ENCODE measurements at places on chromosomes 16 and 17.
A peak's percentile ranks its signal among the peaks of the same experiment; 100 is the strongest.

GRCh38 chr17:46772475-46773220 is 45.8 kb downstream of the WNT3 start:
- DNase-seq: peak; percentile 70

- DNase-seq: no peak
Observed at GRCh38 chr17:81400154-81400977, 5.1 kb downstream of the BAHCC1 start.

GRCh38 chr17:75073618-75074047 is 14.1 kb upstream of the SLC16A5 start:
- DNase-seq: no peak

DNA sequence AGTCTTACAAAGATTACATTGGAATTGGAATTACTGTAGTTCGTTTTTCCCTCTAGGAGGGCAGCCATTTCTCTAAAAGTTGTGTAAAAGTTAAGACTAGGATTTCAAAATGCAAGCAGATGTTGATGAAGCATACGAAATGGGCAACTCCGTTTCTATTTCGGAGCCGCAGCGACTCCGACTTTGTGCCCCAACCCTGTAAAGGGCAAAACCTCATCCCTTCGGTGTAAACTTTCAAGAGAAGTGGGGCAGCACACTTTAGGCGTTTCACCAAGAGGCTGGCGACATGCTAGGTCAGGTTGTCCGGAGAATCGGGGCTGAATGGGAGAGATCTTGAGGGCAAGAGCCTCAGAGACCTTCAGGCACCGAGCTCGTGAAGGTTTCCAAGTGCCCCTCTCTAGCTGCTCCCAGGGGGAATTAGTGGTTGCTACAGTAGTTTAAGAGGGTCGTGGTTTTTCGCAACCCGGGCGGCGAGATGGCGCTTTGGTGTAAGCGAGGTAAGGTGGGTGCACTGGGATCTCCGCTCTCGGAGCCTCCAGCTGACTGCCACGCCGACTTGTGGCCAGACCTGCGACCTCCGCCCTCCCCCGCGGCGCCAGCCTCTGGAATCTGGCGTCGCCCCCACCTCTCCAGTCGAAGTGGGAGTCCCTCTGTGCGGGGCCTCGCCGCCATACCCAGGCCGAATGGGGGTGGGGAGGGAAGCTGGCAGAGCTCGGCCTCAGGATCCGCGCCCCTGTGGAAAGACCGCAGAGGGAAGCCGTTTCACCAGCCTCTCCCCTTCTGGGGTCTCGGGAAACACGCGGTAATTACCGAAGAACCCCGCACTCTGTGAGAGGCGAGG is 1.0 kb upstream of the HEXIM2 start:
- DNase-seq: peak; percentile 86

GRCh38 chr16:69618721-69619120 is 53.0 kb downstream of the NFAT5 start:
- no peak for DNase-seq

- no peak for DNase-seq
Observed at GRCh38 chr17:55694286-55694910, 28.3 kb downstream of the TMEM100 start.

DNA sequence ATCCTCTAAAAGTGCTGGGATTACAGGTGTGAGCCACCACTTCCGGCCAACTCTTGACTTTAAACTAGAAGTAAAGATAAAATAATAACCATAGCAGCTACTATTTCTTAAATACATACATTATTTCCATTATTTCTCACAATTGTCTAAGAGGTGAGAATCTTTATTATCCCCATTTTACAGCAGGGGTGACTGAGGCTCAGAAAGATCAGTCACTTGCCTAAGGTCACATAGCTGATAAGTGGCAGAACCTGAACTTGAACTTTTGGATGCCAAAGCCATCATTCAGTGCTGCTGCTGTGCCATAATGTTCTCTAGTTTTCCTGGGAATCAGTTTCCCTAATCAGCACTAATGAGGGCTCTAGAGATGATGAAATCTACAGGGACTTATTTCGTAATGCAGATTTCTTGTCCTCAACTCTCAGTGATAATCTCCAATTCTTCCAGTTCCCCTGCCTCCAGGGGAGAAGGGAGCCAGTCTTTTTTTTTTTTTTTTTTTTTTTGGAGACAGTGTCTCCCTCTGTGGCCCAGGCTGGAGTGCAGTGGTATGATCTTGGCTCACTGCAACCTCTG is 25.2 kb upstream of the GPRC5B start:
- DNase-seq: no peak

DNA sequence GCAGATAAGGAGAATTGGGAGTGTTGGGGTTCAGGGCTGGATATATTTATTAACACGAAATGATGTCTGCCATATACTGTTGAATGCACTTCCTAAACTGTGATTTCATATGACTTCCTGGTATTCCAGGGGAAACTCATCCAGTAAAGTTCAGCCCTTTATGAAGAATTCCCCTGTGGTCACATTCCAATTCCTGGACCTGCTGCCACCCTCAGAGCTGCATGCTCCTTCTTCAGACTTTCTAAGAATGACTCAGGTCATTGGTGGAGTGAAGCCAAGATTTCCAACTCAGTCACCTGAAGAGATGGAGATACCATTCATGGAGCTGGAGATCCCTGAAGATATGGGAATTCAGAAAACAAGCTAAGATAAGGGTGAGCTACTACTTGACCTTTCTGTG is 114.2 kb upstream of the TMEM97 start:
- DNase-seq: no peak

All from iPS-NIHi11 (cell line).